ENCODE measurements at places on chromosomes 1 and 21.

GRCh38 chr1:50975436-50975835, 5.4 kb downstream of the CDKN2C start:
- DNase-seq = no peak

DNA sequence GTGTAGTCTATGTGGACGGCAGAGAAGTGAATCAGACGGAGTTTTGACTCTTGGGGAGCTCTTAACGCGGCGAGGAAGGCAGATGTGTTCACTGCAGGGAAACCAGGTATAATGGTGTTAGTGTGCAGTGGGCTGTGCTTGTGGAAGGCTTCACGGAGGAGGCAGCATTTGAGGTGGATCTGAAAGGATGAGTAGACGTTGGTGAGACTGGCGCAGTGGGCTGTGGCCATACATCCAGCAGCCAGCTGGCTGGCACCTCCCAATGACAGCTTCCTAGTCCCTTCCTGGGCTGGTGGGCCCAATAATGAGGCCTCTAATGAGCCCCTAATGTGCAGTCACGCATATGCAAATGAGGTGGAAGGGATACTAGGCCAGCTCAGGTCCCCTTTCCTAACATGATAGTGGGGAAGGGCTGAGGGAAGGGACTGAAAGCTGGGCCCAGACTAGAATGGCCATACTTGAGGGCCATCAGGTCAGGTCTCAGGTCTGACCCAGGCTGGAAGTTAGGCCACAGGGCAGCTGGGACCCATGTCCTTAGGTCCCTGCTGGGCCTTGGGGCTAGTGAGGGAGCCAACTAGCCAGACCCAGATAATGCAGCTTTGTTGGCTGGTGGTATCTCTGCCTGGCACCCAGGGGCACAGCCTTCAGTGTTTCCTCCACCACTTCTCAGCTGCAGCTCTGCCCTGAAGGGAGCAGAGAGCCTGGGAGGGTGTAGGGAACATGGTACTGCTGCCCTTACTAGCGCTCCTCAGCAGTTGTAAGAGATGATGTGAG, 3.8 kb downstream of the MAP7D1 start:
- no peak for DNase-seq

DNA sequence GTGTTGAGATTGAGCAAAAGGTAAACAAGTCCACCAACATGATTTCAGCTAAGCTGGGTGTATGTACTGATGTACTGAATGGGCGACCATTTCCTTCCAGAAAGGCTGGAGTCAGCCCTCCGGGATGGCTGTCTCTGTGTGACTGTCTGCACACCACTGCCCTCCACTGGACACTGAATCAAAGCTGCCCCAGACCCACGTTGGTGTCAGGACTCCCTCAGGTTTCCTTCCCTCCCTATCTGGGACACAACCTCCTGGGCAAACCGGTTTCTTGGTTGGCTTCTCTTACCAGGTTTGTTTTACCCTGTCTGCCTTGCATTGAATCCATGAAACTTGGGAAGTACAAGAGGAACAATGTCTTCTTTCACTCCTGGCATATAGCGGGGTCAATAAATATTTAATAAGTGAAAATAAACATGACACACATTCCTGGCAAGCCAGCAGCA, 5.3 kb upstream of the SRP9 start:
- DNase-seq = peak; percentile 59

DNA sequence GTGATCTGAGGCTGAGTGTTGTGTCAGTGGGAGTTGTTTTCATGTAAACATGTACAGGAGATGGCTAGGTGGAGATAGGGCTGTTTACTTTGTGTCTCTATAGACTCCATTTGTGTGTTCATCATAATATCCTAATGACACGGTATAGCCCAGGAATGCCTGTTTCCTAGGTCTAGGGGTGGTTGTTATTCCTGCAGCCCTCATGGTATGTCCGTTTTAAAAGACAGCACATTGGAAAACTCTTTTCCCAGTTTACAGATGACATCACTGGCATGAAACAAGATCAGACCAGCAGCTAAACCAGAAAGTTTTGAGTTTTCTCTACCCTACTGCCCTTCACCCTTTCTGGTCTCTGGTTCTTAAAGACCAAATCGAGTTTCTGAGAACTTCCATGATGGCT, 227.3 kb upstream of the TMEM51 start:
- DNase-seq = no peak

- no peak for DNase-seq
Observed at GRCh38 chr1:84776639-84777038, 86.4 kb upstream of the SSX2IP start.

- no peak for DNase-seq
Observed at GRCh38 chr1:119542492-119542946, 35.5 kb downstream of the HSD3B1 start.
